Motor neuron (in vitro differentiated cells): ENCODE measurements at places on chromosomes 2 and 18.
A peak's percentile ranks its signal among the peaks of the same experiment; 100 is the strongest.

DNA sequence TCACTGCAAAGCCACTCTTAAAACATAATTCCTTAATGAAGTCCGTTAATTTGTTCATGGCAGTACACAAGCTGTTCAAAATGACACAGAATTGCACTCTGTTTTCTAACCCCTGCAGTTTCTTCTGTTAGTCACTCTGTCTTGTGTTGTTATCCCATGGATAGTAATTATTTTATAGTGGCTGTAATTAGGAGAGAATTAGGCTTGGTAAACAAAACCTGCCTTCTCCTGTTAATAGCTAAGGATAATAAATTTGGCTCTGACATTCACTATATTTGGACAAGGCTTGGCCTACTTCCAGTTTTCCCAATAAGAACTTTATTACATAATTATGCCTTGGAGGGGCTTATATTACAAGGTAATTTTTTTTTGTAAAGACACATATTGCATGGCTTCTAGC is 330.3 kb upstream of the FIGN start:
- no peak for ATAC-seq

DNA sequence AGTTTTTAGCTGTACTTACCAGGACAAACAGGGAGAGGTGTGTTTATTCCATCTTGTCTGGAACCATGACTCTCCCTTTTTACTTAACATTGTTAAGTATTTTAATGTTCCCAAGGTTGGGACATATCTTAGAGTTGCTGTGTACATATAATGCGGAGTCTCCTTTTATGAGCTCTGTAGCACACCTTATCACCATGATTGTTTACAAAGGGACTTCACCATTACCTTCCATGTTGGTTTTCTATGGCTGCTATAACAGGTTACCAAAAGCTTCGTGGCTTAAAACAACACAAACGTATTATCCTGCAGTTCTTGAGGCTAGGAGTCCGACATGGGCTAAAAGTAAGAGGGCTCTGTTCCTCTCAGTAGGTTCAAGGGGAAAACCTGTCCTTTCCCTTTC is 164.3 kb downstream of the GALNT1 start:
- ATAC-seq: no peak

DNA sequence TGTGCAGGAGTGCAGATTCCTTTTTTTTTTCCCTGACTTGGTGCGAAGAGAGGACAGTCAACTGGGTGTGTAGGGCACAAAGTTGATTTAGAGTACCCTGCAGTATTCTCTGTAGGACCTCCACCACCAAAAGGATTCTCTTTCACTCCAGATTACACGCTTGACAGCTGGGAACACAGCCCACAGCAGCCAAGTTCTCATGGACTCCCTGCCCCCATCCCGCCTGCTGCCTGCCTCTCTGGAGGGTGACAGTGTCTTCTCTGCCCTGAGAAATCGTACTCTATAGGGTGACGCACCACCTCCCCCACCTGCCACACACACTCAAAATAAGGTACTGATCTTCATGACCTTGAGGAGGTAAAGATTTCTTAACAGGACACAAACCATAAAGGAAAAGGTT is 26.6 kb upstream of the IHH start:
- no peak for ATAC-seq

DNA sequence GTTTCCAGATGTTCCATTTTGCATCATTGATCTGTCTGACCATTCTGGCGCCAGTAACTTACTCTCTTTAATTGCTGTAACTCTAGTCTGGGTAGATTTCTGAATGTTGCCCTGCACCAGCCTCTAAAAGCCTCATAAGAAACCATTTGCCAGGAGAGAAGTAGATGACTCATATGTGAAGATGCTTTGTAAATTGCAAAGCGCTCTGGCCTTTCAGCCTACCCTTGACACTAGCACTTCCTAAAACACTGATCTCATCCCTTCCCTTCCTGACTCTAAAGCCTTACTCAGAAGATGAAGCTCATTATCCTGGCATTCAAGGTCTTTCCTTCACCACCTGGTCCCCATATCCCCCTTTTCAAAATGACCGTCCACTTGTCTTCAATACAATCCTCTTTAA is 193.2 kb upstream of the MEX3C start:
- ATAC-seq: no peak

DNA sequence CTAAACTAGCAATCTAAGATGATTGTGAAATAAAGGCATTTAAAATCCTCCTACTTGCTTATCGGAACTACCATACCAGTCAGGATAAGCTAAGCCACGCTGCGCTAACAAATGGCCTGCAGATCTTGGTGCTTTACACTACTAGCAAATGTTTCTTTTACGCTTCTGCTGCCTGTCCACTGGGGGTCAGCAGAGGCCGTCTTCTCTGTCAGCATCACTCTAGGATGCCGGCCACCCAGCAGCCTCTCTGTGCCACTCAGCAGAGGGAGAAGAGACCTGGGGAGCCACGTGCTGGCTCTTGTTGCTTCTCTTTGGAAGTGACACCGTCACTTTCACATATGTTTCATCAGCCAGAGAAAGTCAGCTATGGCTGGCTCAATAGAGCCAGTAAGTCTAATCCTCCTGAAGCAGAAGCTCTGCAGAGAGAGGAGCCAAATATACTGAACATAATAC is 36.6 kb downstream of the COPS8 start:
- no peak for ATAC-seq

DNA sequence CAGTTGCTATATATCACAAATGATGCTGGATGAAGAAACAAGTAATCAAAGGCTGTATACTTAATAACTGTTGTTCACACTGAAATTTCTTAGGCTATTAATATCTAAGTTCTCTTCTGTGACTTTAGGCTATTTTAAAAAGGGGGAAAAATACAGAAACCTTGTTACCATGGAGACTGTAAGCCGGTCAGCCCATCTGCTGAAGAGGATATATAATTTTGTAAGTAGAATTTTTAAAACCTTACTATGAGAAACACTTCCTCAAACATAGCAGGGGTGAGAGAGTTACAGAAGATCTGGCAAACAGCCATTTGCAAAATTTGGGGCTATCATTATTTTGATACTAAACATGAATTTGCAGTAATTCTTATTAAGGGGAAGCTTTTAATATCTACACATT is 27.8 kb downstream of the CACNB4 start:
- no peak for ATAC-seq

DNA sequence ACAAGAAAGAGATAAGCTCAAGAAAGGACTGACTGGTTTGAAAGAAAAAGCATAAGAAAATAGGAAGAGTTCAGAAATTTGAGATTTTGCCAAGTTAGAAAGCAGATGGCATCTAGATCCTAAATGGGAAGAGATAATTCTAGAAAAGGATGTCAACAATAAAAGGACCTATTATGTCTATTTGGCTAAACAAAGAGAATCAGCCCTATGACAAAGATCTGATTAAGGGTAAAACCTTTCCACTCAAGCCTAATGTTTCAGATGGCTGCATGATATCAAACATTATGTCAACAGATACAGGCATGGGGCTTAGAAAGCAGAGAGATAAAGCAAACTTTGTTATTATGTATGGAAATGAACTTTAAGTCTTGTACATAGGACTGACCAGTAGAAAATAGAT is 465.0 kb upstream of the TRIB2 start:
- no peak for ATAC-seq

DNA sequence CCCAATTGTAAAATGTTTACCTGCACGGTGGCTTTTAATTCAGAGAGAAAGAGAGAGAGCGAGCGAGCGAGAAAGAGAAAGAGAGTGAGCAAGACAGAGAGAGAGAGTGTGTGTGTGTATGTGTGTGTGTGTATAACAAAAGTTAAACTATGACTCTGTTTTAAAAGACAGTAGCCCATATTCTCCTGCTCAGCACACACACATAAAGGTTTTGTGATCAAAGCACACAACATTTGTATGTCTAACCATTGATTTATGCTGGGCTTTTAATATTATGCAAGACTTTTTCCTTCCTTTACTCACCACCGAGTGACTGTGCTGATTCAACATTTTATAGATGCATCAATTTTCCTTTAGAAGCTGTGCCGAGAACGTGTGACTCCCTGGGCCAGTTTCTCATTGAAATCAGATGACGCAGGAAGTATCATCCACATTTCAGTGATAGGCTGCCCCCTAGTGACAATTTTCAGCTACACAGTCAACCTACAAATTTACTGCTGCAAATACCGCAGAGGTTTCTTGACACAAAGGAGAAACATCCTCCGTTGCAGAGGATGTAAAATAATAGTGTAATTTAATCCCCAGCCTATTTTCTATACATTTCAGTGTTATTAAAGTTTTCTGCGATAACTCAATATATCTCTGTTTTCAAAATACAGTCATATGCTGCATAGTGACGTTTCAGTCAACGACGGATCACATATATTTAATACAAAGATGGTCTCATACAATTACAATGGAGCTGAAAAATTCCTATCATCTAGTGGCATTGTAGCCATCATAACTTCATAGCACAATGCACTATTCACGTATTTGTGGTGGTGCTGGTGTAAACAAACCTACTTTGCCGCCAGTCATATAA is 165.9 kb upstream of the TANK start:
- ATAC-seq: peak; percentile 99

DNA sequence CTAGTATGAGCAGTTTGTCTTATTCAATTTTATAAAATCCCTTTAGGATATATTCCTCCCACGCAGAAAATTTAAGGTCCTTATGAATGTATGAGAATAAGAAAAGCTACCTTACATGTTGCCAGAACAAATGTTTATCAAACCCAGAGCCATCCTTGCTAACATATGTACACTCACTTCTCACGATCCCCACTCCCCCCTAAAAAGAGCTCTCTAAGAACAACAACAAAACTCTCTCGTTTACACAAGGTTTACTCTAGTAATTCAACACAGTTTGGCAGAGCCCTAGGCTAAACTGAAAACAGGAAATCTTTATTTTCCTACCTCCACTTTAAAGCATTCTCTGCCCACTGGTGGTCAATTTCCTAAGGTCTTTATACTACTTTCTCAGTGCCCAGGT is 504.9 kb downstream of the ZEB2 start:
- no peak for ATAC-seq
